ENCODE measurements at places on chromosomes 2 and 18.

DNA sequence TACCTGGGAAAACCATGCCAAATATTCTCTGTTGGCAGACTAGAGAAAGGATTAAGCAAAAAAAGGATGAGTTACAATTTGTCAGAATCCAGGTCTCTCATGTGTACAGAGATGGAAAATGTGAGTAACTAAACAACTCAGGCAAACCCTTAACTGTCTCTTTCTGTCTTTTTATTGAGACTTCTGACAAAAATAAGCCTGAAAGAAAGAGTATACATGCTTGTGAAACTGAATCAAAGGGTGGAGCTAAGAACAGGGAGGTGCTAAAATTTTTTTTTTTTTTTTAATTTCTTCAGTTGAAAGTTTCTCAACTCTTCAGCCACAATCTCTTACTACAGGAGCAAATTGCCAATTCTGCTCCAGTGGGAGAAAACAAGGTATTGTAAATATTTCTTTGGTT is at the start of gene SERPINB10:
TSS of gene SERPINB10 (plus strand) at position 295 of the 400 bp plus-strand sequence. CDS start 7,553 bp downstream, outside the sequence.
- DNase-seq: no peak

DNA sequence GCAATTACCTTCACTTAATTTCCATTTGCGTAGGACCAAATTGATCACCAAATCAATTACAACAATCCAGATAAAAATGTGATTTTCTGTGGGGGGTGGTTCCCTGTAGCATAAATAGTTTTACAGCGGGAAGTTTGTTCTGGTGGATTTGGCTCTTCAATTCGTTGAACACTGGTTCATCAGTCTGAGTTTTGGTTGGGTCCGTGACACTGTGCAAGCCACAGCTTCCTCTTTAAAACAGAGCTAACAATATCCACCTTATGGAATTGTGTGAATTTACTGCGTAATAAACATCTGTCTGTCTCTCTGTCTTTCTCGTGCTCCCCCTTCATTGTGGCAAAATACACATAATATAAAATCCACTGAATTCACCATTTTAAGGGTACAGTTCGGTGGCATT is 310.8 kb downstream of the TGIF1 start:
- no peak for DNase-seq

DNA sequence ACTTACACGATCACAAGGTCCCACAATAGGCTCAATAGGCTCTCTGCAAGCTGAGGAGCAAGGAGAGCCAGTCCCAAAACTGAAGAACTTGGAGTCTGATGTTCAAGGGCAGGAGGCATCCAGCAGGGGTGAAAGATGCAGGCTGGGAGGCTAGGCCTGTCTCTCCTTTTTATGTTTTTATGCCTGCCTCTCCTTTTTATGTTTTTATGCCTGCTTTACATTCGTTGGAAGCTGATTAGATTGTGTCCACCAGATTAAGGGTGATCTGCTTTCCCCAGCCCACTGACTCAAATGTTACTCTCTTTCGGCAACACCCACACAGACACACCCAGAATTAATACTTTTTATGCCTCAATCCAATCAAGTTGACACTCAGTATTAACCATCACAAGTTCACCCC is 9.9 kb upstream of the GYPC start:
- no peak for DNase-seq

GRCh38 chr2:197268786-197269584 is 41.6 kb downstream of the ANKRD44 start:
- no peak for DNase-seq

- DNase-seq: no peak
These were observed 163.9 kb downstream of the GFPT1 start for GRCh38 chr2:69222953-69223658.
